ENCODE measurements at places on chromosomes 1 and 21.

DNA sequence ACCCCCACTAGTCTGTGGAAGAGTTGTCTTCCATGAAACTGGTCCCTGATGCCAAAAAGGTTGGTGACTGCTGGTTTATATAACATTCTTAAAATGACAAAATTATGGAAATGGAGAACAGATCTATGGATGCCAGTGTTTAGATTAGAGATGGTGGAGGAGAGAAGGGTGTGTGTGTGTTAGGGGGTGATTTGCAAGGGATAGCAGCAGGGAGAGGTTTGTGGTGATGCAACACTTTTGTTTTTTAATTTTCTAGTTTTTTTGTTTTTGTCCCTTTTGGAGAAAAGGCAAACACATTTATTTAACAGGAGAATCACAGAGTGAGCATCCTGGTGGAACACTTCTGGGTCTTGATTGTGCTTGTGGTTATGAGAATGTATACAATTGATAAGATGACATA, 143.8 kb downstream of the RPS6KC1 start:
- no peak for DNase-seq

GRCh38 chr1:71135571-71135970, 54.7 kb upstream of the ZRANB2 start:
- no peak for DNase-seq

GRCh38 chr1:180579961-180580611, 21.3 kb downstream of the OVAAL start:
- peak; percentile 50 for DNase-seq

- DNase-seq = no peak
These were observed 17.5 kb upstream of the SPSB1 start for GRCh38 chr1:9275161-9275560.

- no peak for DNase-seq
These were observed 155.4 kb downstream of the CASZ1 start for GRCh38 chr1:10640843-10641553.

GRCh38 chr1:157137046-157137407, 1.2 kb downstream of the ETV3 start:
- no peak for DNase-seq

DNA sequence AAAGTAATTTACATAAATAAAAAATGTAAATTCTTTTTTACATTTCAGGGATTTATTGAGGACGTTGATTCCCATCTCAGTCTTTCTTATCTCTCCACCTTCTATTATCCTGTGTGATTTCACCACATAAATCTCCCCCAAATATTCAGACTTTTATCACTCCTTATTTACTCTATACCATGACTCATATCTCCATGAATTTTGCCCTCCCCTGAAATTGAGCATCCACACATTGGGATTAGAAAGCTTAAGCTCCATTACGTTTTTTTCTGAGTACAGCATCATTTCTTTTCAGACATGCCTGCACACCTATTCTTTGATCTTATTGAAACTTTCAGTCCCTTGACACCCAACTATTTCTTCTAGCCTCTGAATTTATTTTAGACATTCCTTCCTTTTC, 111.2 kb downstream of the IFI44 start:
- DNase-seq = peak; percentile 37

DNA sequence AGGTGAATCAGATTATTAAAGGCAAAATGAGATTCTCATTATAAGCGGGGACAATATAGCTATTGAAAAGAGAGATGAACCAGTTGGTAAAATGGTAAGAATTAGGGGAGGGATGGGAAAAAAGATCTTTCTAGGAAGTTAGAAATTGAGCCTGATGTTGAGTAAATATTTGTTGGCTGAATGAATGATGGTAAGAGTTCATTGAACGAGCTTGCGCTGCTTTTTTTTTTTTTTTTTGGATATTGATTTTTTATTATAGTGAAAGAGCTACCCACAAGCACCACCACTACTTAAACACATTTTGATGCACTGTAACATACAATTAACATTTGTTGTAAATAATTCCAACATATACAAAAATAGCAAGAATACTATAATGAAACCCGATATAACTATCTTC, 1.1 kb upstream of the GCLM start:
- DNase-seq = no peak

DNA sequence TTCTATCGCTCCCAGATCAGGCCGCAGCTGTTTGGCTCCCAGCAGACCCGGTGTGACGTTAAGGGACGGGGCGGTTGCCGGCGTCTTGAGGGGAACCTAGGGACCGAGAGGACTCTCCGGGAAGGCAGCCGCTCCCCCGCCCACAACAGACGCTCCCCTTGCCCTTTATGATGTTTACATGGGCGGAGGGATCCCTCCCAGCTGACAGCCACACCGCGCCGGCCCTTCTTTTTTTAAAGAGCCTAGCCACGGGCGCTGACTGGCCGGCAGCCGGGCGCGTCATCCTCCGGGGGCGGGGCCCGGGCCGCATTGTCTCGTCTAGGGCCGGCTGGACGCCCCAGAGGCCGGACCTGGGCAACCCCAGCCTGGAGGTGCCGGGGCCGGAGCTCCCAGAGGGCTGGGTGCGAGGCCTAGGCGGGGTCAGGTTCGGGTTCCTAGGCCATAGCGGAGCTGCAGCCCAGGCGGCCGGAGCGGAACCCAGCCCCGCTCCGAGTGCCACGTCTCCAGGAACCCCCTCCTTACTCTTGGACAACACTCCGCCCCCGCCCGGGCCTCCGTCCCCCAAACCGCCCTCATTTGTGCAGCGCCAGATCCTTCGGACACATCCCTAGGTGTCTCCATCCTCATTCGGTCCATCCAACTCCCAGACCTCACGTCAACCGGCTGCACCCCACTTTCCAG, at the start of gene PCAT6:
Gene PCAT6 (plus strand): TSS at position 340 of the 681 bp plus-strand sequence.
- peak; percentile 97 for DNase-seq

DNA sequence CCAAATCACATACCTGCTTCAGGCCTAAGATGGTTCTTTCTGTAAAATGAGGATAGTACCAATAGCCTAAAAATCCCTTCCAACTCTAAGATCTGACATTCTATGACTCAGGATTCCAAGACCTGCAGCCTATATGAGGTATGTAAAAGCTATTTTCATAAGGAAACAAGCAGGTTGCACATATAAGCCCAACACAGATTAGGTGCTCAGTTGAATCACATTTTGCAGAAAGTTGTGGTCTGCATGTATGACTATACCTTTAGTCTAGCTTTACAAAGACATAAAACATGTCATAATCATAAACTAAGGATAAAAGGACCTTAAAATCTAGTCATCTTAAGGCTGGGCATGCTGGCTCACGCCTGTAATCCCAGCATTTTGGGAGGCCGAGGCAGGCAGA, 7.3 kb downstream of the KTI12 start:
- DNase-seq = no peak

GRCh38 chr1:151774256-151774922, 11.1 kb upstream of the MRPL9 start:
- DNase-seq = no peak

DNA sequence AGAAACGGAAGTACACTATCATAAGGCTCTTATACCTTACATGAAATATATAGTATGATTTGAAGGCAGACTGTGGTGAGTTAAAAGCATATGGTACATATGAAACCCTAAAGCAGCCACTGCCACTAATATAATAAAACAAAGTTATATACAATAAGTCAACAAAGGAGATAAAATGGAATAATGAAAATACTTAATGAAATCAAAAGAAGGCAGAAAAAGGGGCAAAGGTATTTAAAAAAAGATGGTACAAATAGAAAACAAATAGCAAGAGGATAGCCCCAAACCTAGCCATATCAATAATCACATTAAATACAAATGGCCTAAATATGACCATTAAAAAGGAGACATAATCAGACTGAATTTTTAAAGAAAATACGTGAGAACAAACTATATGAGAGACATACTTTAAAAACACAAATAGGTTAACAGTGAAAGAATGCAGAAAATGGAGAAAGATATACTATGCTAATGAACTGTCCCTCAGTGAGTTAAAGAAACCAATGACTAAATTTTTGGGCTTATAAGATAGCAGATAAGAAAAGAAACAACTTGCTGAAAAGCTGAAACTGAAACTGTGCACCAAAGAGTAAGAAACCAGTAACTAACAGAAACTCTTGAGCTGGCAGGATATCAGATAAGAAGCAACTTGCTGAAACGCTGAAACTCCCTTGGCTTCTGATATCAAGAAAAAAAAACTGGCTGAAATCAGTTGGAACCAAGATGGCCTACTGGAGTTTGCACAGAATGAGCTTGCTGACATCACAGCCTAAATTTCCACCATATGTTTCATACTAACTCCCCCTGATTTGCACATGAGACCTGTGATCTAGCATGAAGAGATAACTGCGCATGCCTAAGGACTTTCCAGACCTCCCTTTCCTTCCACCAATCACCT, 44.3 kb upstream of the IL10 start:
- peak; percentile 44 for DNase-seq

GRCh38 chr1:201332616-201333335, 44.7 kb downstream of the TNNT2 start:
- no peak for DNase-seq

GRCh38 chr21:41432562-41433460, 6.8 kb downstream of the MX1 start:
- DNase-seq = no peak

GRCh38 chr1:110511436-110511835, 7.5 kb downstream of the KCNA10 start:
- no peak for DNase-seq

DNA sequence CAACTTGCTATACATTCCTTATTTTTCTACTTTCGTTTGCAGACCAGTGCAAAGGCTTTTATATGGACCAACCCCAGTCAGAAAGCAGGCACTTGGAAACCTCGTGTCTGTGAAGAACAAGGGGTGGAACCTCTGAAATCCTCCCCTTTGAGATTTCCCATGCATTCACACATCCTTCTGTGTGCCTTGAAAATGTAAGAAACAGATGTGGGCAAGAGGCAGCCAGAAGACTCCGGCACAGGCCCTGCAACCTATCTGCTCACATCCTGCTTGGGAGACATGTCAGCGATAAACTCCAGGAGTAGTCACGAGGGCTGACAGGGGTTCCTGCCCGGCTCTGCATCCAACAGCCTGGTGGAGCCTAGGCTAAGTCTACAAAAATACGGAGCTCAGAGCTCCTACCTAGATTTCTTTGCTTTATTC, 42.5 kb downstream of the ETS2 start:
- peak; percentile 54 for DNase-seq

DNA sequence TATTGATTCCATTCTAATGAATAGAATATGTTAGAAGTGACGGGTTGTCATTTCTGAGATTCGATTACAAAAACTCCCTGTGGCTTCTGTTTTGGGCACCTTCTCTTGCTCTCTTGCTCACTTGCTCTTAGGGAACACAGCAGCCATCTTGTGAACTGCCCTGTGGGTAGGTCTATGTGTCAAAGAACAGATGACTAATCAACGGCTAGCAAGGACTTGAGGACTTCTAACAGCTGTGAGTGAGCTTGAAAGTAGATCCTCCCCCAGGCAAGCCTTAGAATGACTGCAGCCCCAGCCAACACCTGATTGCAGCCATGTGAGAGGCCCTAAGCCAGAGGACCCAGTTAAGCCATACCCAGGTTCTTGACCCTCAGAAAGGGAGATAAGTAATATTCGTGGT, 49.3 kb downstream of the AZIN2 start:
- DNase-seq = peak; percentile 77

GRCh38 chr1:73218995-73219546, 936.7 kb upstream of the NEGR1 start:
- no peak for DNase-seq

GRCh38 chr1:172976222-172977041, 74.3 kb downstream of the TNFSF18 start:
- DNase-seq = peak; percentile 95
